Left lung (tissue), 14 donors: ENCODE measurements at places on chromosomes 7 and 10.

DNA sequence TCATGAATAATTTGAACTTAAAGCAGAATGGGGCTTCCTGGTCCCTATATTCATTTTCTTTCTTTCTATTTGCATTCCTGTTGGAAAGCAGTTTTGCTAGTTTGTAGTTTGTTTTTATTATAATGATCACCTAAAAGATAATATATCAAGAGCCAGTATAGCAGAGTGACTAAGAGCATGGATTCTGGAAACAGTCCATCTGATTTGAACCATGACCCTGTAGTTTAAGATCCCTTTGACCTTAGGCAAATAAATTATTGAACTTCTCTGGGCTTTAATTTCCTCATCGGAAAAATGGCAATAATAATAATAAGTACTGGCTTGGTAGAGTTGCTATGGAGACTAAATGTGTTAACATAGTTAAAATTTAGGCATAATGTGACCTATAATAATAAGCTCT is 76.1 kb downstream of the DGKB start:
- no peak for DNase-seq

DNA sequence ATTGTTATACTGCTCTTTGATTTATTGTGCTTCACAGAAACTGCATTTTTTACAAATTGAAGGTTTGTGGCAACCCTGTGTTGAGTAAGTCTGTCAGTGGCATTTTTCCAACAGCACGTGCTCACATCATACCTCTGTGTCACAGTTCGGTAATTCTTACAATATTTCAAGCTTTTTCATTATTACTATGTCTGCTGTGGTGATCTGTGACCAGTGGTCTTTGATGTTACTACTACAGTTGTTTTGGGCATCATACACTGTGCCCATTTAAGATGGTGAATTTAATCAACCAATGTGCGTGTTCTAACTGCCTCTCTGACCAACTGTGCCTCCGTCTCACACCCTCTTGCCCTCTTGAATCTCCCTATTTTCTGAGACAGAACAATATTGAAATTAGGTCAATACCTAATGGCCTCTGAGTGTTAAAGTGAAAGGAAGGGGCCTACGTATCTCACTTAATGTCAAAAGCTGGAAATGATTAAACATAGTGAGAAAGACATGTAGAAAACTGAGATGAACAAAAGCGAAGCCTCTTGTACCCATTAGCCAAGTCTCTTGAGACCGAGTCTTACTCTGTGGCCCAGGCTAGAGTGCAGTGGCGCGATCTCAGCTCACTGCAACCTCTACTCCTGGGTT is 20.2 kb upstream of the ASL start:
- no peak for DNase-seq

- DNase-seq, result no peak
Measured at GRCh38 chr10:29408847-29409240, 120.0 kb downstream of the LYZL1 start.

DNA sequence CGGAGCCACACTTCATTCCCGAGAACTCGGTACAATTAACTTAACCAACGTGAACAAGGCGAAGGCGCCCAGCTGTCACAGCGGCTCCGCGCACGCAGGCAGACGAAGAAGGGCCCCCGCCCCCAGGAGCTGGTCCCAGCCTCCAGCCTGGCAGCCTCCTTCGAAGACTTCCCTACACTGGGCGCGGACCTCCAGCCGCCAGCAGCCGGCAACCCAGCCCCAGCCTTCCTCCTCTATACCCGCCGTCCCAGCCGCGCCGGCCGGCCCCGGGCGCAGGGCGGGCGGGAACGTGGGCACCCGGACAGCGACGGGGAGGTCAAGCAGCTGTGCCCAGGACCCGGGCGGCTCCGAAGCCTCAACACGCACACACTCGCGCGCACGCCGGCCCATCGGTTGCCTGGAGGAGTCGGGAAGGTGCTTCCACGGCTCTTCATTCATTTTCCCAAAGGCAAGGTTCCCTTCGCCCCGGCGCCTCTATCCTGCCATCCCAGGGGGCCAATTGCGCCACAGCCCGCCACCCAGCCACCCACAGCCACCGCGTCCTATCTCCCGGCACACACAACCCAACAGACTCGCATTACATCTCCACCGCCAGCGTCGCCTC is 1.6 kb downstream of the CHST15 start:
- no peak for DNase-seq

GRCh38 chr7:43482679-43483252 is 100.1 kb upstream of the STK17A start:
- no peak for DNase-seq
